ENCODE measurements at places on chromosomes 1 and 21. TPM values are rescaled to one million over a fixed set of nuclear protein-coding genes. Genes with fewer than 3 reads are reported as not detected.
A peak's percentile ranks its signal among the peaks of the same experiment; 100 is the strongest.

GRCh38 chr1:175493321-175494010 is 249.9 kb downstream of the TNR start:
- no peak for DNase-seq

The BTBD19 gene
- 4.0 TPM for total RNA-seq

DNA sequence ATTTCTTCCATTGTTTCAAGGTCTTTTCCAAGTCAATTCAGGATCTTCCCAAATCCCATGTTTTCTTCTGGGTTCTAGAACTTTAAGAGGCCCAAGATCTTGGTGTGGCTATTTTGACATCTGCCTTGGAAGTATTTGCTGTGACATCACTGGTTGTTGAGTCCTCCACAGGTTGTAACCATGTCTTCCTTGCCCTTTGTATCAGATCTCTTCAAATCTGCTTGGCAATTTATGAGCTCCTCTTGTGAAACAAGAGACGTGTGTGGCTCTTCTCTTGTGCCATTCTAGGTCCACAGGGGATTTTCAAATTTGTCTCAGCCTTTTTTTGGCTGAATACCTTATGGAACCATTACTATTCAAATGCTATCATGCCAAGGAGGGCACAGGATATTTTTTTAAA is 60.3 kb upstream of the KCNK2 start:
- no peak for DNase-seq

- DNase-seq = no peak
Measured at GRCh38 chr1:24107462-24108138, 4.3 kb downstream of the MYOM3 start.

The C1orf185 gene
- total RNA-seq = not detected

DNA sequence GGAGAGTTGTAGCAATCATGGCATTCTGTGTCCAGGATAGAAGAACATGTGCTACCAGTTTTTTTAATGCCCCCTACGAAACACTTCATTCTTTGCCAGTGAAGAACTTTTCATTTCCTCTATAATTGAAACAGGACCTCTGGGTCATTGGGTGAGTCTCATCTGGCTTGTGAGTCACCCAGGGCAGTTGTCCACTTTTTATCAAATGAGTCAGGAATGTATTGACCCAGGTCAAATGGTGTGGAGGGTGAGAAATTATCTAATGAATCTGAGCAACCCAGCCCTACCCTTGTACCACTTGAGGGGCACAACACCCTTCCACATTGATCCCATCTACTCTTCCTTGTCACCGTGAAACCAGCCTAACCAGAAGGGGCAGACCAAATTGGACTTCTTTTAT is 417.3 kb upstream of the PROX1 start:
- no peak for DNase-seq

The C1QA gene
- 95.9 TPM for total RNA-seq

The CFAP141 gene
- not detected for total RNA-seq

- DNase-seq = no peak
Measured at GRCh38 chr1:228217551-228218344, 9.9 kb downstream of the OBSCN start.

The CASQ1 gene
- total RNA-seq = 21.8 TPM

The ZBTB8OS gene
- 26.2 TPM for total RNA-seq

GRCh38 chr1:197392541-197392940 is 124.5 kb downstream of the CRB1 start:
- no peak for DNase-seq

GRCh38 chr1:107741242-107741641 is 223.7 kb downstream of the VAV3 start:
- DNase-seq = no peak

DNA sequence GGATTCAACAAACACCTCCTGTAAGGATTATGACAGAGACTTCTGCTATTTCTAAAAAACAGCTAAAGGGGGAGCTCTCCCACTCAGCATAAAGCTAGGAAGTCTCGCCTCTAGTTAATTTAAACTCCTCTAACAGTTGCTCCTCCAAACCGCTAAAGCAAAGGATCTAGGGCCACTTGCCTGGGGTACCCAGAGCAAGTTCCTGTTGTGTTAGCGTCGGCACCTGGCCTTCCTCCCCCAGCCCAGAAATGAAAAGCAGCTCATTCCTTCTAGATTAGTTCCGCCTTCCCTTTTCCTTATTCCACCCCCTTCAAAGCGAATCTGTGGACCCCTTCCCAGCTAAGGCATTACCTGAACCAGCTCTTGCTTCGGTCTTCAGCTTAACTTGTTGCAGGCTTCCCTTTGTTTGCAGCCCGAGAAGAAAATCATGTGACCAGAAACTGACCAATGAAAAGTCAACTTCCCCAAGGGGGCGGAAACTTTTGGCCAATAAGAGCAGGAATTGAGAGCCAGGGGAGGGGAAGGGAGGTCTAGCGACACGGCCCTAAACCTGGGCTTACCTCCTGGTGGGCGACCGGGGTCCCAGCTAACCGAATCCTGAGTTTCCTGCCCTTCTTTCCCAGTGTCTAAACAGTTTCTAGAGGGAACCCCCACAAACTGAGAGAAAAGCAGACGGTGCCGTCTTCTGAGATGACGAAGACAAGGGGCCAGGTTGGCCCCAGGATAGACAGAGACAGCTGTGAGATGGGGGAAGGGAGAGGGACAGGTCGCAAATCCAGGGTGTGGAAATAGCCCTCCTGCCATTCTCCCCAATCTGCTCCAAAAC is at the start of gene PBXIP1:
Gene PBXIP1 (minus strand): TSS at position 382 of the 826 bp plus-strand sequence. CDS start 2,378 bp downstream, outside the sequence.
- DNase-seq = peak; percentile 68

DNA sequence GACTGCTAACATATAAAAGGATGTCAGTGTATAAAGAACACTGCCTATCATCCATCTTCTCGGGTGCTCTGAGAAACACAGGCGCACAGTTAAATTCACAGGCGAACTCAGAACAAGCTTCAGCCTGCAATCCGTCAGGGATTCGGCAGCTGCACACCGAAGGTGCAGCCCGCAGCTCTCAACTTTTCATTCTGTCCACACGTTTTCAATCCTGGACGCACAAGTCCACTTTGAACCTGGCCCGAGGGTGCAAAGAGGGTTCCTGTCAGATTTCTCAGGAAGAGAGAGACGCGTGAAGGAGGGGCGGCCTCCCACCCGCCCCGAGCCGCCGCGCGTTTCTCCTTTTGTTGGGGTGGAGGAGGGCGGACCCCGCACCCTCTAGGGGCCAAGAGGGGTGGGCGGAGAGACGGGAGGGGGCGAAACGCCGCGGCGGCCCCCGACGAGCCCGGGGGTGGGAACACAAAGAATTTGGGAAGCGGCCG is 724 bp downstream of the DOCK7 start:
- DNase-seq = peak; percentile 28

The C1orf141 gene
- not detected for total RNA-seq

The CASZ1 gene
- 37.6 TPM for total RNA-seq

GRCh38 chr1:205658943-205659581 is 21.2 kb downstream of the SLC45A3 start:
- peak; percentile 86 for DNase-seq

GRCh38 chr1:24707687-24708086 is 37.6 kb upstream of the CLIC4 start:
- no peak for DNase-seq

DNA sequence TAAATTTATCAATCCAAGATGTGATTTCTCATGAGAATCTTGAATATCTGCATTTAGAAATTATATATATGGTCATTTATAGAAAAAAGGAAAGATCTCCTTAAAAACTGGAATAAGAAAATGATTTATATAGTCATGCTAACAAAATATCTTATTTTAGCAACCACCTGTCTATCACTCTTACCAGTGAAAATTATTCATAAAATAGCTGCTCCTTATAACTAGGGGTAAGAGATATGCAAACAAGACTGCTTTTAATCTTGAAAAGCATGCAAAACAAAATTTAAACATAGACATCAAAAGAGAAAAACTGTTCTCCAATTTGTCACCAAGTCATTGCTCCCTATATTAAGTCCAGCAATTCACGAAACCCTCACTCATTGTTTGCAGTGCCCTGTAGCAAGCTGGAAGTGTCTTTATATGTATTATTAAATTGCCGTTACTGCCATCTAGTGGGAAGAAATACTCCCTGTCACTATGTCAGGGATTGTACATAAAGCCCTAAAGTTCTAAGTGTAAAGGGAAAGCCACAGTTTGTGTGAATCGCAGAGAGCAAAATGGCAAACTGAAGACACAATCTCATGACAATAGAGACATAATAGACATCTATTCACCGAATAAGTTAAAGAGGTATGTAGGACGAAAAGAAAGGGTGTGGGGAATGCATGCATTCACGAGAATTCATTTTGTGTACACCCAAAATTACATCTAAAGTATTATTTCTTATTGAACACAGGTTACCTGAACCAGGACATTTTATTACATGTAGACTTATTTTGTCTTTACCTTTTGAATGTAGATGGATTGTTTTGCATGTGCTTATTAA is 600.5 kb downstream of the USP25 start:
- DNase-seq = no peak

DNA sequence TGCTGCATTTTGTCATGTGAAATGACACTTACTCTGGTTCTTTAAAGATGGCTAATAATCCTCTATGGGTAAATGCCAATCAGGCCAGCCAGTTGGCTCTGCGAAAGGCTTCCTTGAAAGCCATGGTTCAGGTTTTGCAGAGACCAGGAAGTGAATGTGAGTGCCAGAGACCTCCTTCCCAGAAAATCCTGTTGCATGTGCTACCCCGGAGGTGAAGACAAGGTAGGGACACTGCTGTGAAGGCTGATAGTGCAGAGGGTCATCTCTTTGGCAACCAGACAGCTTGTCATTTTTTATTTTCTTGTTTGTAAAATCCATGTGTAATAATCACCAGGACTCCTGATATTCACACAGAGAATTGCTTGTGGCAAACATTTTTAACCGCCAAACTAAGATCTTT is 18.7 kb downstream of the LRRC8D start:
- DNase-seq = no peak

GRCh38 chr1:46615735-46616134 is 876 bp downstream of the MOB3C start:
- peak; percentile 26 for DNase-seq

GRCh38 chr21:26756491-26757159 is 88.6 kb downstream of the ADAMTS1 start:
- DNase-seq = no peak

DNA sequence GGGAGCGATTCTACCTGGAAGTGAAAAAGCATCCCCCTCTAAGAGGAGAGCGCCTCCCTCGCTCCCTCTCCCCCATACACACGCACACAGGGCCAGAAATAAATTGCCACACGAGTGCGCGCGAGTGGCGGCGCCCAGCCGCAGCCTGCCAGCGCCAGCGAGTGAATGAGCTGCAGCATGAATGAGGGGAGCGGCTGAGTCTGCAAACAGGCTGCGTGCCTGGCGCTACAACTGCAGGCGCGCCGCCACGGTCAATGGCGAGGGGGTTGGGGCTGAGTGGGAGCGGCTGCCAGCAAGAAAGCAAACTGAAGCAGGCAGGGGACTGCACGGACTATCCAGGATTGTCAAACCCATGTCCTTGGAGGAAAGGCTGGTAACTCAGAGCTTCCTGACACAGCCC is 2.2 kb downstream of the CAMK1G start:
- DNase-seq = peak; percentile 54

DNA sequence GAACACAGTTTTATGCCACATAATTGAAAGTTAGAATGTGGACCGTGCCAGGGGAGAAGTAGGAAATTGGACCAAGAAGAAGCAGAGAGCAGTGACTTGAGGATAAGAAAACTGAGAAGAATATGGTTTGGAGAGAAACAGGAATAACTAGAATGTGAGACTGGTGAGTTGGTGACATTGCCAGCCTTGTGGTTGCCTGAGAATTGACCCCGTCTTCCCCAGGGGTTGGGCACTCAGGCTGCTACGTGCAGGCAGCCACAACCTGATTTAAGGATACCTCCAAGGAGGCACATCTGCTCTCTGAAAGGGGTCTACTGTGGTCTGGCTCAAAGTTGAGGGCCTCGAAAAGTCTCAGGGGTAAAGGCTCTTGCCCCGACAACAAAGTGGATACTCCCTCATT is 112.1 kb upstream of the ARTN start:
- no peak for DNase-seq

GRCh38 chr1:47362828-47363227 is 29.2 kb downstream of the CMPK1 start:
- no peak for DNase-seq

The KIF21B gene
- 0.94 TPM for total RNA-seq

The CD52 gene
- total RNA-seq = 14.3 TPM

The NDC1 gene
- total RNA-seq = 8.1 TPM

DNA sequence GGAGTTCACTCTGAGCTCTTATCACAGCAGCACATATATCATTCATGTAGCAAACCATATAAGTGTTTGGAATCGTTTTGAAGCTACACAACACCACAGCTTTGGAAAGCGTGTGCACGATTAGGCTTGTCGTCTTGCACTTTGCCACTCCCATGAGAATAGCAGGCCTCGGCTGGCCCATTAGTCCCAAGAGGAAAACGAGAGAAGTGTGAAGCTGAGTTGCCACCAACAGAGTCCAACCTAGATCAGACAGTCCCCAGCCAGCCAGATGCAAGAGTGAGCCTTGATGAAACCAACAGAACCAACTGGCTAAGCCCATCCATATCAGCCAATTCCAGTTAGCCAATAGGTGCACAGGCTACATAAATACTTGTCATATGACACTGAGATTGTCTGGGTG is 238.4 kb downstream of the C1orf94 start:
- no peak for DNase-seq

The OR2AK2 gene
- total RNA-seq = not detected

The KPRP gene
- not detected for total RNA-seq

DNA sequence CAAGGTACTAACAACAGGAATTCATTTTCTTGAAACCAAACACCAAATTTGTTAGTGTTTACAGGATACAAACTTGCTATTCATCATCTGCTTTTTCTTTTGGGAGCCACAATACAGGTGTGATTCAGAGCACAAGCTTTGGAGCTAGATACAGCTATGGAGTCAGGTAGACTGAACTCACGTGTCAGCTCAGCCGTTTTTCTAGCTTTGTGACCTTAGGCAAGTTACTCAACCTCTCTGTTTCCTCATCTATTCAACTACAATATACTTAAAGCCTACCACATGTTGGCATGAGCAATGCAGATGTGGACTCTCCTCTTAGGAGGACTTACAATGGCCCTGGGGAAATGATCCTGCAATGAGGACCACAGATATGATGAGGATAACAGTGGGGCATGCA is 6.3 kb downstream of the HTR1D start:
- DNase-seq = no peak

DNA sequence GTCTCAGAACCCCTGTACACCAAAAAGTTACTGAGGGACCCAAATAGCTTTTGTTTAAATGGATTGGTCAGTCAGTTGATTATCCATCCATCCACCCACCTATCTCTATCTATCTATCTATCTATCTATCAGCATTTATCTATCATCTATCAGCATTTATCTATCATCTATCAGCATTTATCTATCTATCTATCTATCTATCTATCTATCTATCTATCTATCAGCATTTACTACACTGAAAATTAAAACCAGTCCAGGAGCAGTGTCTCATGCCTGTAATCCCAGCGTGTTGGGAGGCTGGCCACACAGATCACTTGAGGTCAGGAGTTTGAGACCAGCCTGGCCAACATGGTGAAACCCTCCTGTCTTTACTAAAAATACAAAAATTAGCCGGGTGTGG is 47.1 kb downstream of the CLSTN1 start:
- DNase-seq = no peak

The FOXD2 gene
- total RNA-seq = 0.08 TPM

GRCh38 chr1:62038594-62039284 is 155.9 kb upstream of the L1TD1 start:
- no peak for DNase-seq
